ENCODE measurements at places on chromosomes 1 and 21.

- DNase-seq = no peak
Observed at GRCh38 chr1:202063093-202063492, 52.7 kb downstream of the ELF3 start.

DNA sequence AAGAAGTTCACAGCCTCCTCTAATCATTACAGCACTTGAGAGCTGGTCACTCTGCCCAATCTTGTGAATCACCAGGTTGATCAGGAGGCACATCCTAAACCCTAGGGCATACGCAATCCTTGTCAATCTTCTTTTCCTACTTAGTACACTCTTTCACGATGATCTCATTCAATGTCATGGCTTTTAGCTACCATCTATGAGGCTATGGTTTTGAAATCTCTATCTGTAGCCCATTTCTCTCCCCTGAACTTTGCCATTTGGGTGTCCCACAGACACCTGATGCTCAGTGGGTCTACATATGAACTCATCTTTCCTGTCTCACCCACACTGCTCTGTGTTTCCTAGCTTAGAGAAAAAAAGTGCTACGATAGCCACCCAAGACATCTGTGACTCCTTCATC lies 1.9 kb upstream of the MED18 start:
- no peak for DNase-seq

DNA sequence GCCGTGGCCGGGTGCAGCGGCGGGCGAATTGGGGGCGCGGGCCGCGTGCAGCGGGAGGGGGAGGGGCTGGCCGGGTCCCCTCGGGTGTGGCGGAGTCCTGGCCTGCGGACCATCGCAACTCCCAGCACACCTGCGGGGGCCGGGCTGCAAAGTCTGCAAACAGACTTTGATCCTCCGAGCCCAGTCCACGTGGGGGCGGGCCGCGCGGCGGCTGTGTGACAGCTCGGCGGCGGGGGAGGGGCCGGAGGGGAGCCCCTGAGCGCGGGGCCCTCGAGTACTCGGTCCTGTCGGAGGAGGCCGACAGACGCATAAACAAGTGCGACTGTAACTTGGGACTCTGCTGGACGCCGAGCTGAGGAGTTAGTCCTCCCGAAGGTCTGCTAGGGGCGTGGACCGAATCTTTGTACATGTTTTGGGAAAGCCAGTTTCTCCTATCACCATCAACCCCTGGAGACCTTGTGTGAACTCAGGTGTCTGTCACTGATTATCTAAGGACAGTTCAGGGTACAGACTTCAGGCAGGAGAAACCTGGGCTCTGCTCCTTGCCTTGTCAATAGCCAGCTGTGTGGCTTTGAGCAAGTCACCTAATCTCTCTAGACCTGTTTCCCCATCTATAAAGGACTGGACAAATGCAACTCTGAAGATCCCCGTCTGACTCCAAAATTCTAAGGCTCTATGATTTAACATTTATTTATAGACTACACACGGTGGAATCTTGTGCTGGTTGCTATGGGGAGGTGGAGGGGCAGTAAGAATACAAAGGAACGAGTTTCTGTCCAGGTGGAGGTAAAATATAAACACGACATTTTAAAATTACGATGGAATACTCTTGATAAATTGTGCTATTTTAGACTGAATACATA lies 710 bp upstream of the SLC30A1 start:
- DNase-seq = peak; percentile 77

DNA sequence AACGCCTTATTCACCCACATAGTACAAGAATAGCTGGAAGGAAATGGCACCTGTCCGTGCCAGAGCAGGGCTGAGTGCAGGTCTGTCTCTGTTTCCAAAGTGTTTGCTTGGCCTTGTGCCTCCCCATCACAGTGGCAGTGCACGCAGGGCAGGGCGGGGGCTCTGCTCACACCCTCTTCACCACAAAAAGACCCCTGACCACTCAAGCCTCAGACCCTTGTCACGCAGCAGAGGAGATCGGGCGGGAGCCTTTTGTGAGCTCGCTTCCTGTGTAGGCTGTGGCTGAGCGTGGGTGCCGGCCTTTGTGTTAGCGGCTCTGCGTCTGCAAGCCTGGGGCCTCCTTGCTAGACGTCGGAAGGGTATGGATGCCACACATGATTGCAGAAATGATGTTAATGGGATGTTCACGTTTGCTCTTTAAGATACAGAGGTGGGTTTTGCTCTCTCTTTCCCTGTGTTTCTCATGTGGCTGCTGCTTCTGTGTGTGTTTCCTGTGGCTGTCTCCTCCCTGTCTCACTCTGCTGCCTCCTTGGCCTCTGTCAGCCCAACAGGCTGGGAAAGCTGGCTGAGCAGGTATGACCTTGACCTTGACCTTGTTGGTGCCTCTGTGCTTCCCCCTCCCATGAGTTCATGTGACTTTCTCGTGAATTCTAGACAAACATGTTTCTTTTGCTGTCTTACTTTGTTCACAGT lies 45.4 kb downstream of the S100B start:
- DNase-seq = peak; percentile 41

GRCh38 chr1:35369922-35370671 lies 101.6 kb downstream of the ZMYM4 start:
- no peak for DNase-seq

DNA sequence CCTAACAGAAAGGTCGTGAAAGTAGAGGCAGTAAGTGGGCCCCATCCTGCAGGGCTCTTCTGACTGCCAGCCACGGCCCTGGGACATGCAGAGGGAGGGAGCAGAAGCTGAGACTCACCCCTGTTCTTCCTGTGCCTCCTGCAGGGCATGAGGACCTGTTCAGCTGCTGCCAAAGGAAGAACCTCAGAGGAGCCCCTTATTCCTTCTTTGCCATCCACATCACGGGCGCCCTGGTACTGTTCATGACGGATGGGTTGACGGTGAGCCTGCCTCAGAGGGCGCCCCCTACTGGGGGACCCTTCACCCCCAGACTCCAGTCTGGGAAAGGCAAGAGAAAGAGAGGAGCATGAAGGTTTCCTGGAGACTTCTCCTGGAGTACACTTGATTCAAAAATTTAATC lies 47.1 kb downstream of the ELK4 start:
- DNase-seq = no peak

- DNase-seq = no peak
Observed at GRCh38 chr1:119773711-119774241, 5.1 kb upstream of the HMGCS2 start.

DNA sequence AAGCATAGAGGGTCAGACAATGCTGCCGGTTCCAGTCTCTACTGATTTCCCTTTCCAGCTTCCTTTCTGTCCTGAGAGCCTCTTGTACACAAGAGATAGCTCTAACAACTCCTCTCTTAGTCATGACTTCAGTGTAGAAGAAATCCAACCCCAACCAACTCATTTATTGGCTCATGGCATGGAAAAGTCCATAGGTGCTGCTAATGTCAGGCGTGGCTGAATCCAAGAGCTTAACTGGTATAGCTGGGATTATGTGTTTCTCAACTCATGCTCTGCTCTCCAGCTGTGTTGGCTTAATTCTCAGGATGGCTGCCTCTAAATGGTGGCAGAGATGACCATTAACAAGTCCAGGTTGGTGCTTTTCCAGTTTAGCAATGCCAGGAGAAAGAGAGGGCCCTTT lies 12.4 kb upstream of the THRAP3 start:
- DNase-seq = no peak

- no peak for DNase-seq
Observed at GRCh38 chr1:43573066-43573800, 42.5 kb downstream of the PTPRF start.

DNA sequence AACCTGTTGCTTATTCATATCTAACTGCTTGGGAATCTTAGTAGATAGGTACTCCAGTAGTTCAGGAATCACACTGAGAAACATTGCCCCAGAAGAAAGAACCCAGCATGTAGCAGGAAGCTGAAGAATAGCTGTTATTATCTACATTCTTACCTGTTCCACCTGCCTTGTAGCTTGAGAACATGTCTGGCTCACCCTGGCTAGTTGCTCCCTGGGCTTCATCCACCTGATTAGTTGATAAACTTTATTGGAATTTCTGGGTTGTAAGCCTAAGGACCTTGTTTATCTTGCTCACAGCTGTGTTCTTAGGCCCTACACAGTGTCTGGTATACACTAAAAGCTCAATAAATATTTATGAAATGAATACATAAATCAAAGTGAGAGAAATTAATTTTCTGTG lies 106.3 kb upstream of the DMRTA2 start:
- DNase-seq = no peak

DNA sequence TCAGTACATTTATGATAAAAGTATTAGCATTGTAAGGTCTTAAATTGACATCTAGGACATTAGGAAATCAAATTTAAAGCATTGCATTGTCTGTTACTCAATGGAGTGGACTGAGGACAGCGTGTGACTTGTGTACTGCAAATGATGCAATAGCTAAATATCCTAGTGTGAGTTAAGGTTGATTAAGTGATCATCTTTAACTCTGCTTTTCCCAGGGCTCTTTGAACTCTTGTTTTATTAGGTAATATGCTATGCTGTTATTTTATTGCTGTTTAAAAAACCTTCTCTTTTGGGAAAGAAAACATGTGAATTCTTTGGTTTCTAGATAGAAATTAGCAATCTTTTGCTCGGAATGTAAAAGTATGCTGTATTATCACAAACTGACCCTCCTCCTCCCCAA lies 38.6 kb downstream of the NFIA start:
- no peak for DNase-seq

GRCh38 chr1:29811247-29811646 lies 574.9 kb downstream of the PTPRU start:
- no peak for DNase-seq

DNA sequence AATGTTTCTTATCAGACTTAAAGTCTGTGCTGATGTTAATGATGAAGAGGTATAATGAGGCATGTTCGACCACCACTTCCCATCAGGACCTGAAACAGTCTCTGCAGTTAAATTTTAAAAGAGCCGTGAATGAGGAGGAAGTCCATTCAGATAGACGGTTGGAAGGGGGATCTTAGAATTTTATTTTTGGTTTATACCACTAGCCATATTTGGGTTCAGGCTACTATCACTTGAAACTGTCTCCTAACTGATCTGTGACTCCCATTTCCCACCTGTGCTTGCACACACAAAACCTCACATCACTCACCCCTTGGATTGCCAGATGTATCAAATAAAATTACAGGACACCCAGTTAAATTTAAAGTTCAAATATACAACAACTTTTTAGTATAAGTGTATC lies 9.9 kb upstream of the ANKRD13C start:
- no peak for DNase-seq

DNA sequence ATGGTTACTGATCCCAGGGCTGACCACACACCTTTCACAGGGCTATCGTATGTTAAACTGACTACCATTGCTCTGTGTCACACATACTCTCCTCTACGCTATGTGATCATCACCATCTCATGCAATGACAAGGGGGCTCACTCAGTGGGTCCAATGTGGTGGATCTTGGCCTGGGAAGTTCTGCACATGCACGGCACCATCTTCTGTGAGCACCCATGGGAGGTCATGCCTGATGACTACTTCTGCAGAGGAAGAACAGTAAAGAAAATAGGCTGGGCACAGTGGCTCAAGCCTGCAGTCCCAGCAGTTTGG lies 60.0 kb upstream of the FOXD3 start:
- no peak for DNase-seq

DNA sequence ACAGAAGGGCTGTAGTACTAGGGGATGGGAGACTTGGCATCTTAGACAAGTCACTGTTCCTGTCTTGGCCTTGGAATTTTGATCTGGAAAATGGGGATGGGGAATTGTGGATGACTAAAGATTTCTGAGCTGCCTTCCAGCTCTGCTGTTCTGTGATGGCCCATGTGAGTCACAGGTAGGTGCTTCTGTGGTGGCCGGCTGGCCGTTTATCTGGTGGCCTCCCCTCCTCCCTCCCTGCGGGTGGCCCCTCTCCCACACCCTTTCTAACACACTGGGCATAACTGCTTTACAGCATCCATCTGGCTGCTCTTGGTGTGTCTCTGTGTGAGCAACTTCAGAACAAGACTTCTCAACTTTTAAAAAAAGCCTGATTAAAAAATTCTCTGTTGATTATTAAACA lies 35.9 kb downstream of the KCNA2 start:
- DNase-seq = no peak

DNA sequence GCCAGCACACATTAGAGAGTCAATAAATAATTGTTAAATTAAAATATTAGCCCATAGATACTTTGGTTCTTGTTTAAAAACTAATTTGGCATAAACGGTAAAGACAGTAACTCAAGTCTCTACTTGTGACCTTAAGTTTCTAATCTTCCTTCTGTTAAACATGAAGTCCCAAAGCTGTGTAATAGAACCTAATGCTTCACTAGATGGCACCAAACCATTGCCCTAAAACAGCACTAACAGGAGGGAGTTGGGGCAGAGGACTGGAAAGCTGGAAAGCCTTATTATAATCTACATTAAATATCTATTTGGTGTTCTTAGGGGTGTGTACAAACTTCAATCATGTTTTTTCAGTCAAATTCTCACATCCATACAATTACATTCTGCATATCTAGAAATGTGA lies 176.7 kb downstream of the OLFM3 start:
- DNase-seq = no peak

- DNase-seq = no peak
Observed at GRCh38 chr1:236480758-236481436, 42.9 kb upstream of the LGALS8 start.

- DNase-seq = no peak
Observed at GRCh38 chr1:217393896-217394295, 237.0 kb downstream of the GPATCH2 start.

DNA sequence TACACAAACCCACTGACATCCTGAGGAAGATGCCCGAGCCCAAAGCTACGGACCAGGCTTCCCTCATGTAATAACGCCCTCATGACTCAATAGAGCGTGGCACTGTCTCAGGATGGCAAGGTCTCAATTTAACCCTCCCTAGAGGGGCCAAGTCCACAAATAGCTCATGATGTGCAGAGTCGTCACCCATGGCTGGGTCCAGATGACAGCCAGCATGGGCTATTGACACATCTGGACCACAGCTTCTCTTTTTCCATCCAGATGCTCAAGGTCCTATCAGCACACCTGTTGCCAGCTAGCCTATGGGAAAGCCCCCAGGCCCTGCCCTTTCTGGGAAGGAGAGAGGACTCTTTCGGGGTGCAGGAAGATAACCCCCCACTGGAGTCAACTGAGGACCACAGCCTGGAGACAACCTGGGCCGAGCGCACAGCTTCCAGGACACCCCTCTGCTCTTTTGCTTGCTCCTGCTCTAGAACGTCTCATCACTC lies 2.8 kb downstream of the LAPTM5 start:
- DNase-seq = no peak

GRCh38 chr1:38133304-38133703 lies 86.7 kb upstream of the POU3F1 start:
- no peak for DNase-seq

DNA sequence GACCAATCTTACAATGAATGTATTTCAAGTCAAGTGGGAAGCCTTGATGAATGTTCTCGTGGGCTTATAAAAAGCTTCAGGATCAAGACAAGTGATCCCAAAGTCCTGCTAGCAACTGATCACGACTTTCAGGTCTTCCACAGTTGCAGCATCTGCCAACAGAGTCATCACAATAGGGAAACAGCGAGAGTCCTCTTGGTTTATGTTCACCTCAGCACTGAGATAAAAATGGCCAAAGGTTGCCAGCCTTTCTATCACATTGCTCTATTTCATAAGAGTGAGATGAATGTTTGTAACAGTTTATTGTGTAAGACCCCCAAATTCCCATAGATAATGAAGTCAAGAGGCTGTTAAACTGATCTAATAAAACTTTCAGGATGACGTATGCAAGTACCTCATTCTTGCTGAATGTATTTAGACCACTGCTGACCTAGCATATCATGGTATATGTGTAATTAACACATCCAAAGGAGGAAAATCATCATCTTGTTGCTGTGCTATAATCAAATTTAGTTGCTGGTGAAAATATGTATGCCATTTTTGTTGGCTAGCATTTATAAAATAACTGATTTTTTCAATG lies 150.6 kb downstream of the TGFBR3 start:
- DNase-seq = no peak

- DNase-seq = no peak
Observed at GRCh38 chr21:35088319-35088771, 39.2 kb upstream of the RUNX1 start.

- no peak for DNase-seq
Observed at GRCh38 chr1:24673341-24673740, 30.2 kb downstream of the SRRM1 start.

Data from stimulated activated CD8-positive, alpha-beta memory T cell treated with anti-CD3 and anti-CD28 coated beads, Interleukin-7, amount 100 ng/mL, for 4 hours (primary cell).